ENCODE measurements at places on chromosomes 12 and 14. TPM values are rescaled to one million over a fixed set of nuclear protein-coding genes. Genes with fewer than 3 reads are reported as not detected.

OXA1L gene
- total RNA-seq, result 55.0 TPM

KRT85 gene
- total RNA-seq, result not detected

TAS2R8 gene
- total RNA-seq, result 0.36 TPM

TROAP gene
- 2.5 TPM for total RNA-seq

ACVRL1 gene
- 11.5 TPM for total RNA-seq

NFYB gene
- total RNA-seq, result 22.4 TPM

RDH16 gene
- under 0.01 TPM for total RNA-seq

EML1 gene
- 38.0 TPM for total RNA-seq

LRP6 gene
- total RNA-seq, result 46.7 TPM

RPGRIP1 gene
- total RNA-seq, result under 0.01 TPM

RTL1 gene
- total RNA-seq, result not detected

FAM186B gene
- 0.72 TPM for total RNA-seq

CNTN1 gene
- 0.29 TPM for total RNA-seq
